ENCODE measurements at places on chromosomes 5 and 9. TPM values are rescaled to one million over a fixed set of nuclear protein-coding genes. Genes with fewer than 3 reads are reported as not detected.
A peak's percentile ranks its signal among the peaks of the same experiment; 100 is the strongest.

ACTBL2 gene
- not detected for total RNA-seq

FRRS1L gene
- under 0.01 TPM for total RNA-seq

IRX4 gene
- total RNA-seq = not detected

BASP1 gene
- 7.8 TPM for total RNA-seq

VAV2 gene
- 2.2 TPM for total RNA-seq

CCDC171 gene
- total RNA-seq = 12.4 TPM

FAM81B gene
- total RNA-seq = 1.9 TPM

WWC1 gene
- total RNA-seq = 0.54 TPM

DNA sequence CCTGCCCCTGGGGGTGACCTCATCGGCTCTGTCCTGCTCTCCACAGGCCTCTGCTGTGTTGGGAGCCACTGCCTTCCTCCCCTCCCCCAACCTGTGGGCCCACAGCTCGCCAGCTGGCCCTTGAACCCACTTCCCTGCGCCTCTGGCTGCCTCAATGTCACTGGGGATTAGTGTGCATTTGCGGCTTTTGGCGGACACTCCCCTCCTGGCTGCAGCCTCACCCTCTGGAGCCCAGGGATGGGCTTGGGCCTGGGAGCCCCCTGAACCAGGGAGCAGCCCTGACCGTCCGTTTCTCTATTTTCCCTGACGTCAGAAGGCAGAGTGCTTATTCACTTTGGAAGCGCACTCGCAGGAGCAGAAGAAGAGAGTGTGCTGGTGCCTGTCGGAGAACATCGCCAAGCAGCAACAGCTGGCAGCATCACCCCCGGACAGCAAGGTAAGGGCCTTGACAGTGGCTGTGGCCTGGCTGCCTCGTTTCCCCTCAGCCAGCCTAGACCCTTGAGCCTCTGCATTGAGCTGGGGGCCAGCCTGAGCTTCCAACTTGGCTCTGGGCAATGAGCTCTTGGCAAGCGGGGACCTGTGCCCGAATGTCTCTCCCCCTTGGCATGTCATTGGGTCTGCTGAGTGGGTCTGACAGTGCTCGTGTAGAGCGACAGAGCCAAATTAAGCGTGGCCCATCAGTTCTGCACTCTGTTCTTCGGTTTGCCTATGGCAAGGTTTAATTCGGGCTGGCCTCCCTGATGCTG, 73.1 kb downstream of the RGS3 start:
- no peak for DNase-seq

DNA sequence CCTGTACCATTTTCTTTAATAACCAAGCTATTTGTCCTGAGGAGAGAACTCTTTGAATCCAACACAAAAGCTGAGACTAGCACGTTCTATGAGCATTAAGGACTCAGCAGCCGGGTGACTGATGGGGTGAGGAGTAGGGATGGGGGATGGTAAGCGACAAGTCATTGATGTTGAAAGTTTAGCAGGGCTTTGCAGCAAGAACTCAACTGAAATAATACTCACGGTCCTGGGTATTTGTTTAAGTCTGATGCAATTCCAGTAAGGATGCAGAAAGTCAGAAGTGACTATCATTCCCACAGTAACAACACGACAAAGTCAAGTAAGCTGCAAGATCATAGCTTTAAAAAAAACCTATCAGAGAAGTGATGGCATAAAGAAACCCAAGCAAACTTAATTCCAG, 131.1 kb downstream of the ACTL7B start:
- DNase-seq = no peak

DNA sequence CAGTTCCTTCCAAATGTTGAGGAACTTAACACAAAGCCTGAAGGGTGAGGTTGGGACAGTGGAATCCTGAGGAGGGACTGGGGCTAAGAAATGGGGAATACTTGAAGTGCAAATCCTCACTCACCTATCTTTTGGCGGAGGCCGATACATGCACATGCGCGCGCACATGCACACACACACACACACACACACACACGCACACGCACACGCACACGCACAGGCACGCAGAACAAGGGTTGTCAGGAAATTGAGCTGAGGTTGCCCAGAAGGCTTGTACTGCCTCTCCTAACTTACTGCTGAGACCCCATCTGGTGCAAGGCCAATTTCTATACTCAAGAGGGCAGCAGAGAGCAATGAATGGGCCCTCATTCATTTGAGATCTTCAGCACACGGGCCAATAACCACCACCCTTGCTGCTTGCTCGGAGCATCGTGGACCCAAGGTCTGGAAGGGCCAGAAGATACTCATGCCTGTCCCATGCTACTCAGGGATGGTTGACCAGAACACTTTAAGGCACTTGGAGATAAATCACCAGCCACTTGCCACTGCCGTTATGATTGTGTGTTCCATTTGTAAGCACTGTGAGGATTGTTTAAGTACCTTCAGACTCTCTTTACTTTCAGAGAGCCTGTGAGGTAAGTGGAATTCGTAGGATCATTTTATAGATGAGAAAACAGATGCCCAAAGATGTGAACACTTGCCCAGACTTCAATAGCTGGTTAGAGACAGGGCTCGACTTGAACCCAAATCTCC, 21.5 kb downstream of the BTF3 start:
- DNase-seq = peak; percentile 46

GRCh38 chr5:103923616-103924168, 361.1 kb upstream of the NUDT12 start:
- DNase-seq = no peak

GRCh38 chr9:36993933-36994764, 39.9 kb downstream of the PAX5 start:
- no peak for DNase-seq

DNA sequence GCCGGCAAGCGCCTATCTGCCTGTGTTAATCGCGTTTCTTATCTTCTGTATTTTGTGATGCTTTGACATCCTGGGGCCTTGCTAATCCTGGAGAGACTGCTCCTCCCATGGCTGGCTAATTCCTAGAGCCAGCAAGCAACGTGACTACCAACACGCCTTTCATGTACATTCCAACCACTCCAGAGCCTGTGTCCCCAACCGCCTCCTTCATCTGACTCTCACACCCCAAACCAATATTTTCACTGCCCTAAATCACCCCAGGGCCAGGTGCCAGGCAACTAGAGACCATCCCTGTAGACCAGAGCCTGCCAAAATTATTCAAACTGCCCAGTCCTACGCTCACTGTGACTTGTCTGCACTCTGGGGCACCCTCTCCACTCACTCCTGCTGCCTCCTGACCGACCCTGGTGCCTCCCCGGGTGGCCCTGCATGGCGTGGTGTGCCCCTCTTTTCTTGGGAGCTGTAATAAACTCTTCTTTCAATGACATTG, 50.5 kb upstream of the COL5A1 start:
- no peak for DNase-seq

DNA sequence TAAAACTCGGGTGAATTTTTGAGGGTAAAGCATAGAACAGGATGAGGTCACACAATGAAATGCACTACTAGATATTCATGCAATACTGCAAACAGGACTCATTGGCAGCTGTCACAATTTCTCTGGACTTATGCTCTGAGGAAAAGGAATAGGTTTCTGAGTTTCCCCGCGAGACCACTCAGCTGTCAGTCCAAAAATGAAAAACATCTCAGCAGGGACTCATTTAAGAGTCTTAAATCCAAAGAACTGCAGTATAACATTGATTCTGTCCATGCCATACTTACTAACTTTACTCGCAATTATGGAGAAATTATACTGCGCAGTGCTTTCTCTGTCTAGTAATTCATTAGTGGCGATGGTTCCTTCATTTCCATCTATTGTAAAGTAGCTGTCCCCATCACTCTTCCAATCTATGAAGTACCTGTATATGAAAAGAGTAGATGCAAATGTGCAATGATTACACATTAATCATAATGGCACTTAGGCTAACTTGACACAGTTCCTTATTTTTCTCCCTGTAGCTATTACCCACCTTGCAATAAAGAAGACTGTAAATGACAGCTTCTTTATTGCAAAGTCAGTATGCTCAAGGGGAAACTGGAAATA, 1070.0 kb downstream of the CDH12 start:
- DNase-seq = no peak

DNA sequence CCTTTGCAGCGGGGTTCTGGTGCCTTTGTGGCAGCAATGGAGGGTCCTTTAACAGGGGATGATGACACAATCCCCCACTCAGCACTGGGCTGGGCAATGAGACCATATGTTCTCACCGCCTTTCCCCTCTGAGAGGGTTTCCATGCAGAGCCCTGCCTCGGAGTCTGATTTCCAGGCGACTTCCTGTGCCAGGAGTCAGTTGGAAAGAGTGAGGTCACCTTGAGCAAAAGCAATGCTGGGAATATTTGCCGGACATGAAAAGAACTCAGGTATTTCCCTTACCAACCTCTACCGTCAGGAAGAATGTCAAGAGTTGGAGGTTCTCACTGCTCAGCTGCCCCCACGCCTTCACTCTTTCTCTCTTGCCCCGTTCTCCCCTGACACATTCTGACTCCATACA, 284.2 kb upstream of the IRX1 start:
- no peak for DNase-seq

DNA sequence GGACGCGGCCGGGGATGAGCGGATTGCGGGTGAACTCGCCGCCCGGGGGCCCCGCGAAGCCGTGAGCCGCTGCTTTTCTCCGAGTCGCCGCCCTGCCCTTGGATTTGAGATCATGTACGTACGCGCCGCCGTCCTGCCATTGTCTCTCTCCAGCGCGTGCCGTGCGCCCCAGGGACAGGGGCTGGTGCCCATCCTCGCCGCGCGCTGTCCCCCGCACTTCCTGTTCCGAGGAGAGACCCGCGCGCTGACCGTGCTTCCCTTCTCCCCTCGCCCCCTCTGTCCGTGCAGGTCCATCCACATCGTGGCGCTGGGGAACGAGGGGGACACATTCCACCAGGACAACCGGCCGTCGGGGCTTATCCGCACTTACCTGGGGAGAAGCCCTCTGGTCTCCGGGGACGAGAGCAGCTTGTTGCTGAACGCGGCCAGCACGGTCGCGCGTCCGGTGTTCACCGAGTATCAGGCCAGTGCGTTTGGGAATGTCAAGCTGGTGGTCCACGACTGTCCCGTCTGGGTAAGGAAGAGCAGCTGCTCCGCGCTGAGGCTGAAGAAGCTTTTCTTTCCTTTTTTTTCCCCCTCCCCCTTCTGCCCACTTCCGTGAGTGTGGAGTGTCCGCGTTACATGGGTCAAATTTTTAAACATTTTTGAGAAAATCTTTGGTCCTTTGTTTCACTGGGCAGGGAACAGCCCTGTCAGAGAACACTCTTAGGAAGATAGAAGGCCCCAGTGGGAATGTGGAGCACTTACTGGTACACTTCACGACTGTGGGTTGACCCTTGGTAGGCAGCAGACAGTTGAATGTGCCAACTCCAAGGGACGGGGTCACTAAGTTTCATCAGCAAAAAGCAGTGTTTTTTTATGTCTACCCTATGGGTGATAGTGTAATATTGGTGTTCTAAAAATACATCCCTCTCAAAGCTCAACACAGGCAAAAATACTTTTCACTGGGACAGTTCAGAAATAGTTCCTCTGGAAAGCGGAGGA, 727 bp downstream of the RHOBTB3 start:
- DNase-seq = peak; percentile 44
